ENCODE measurements at places on chromosomes 2 and 18.

DNA sequence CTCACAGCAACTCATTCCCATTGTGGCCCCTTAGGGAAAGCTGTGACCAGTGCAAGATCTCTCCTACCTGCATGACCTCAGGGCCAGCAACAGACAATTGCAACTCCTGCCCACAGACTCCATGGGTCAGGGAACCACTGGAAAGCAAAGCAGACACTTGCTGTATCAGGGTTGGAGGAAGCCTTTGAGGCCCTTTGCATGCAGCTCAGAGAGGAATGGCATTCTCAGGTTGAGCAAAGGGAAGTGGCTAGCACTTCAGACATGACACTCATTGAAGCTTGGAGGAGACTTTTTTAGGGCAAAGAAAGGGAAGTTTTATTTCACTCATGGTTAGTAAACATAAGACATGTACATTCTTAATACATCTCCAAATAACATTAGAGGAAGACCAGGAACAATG is 22.1 kb downstream of the IL1F10 start:
- no peak for DNase-seq

DNA sequence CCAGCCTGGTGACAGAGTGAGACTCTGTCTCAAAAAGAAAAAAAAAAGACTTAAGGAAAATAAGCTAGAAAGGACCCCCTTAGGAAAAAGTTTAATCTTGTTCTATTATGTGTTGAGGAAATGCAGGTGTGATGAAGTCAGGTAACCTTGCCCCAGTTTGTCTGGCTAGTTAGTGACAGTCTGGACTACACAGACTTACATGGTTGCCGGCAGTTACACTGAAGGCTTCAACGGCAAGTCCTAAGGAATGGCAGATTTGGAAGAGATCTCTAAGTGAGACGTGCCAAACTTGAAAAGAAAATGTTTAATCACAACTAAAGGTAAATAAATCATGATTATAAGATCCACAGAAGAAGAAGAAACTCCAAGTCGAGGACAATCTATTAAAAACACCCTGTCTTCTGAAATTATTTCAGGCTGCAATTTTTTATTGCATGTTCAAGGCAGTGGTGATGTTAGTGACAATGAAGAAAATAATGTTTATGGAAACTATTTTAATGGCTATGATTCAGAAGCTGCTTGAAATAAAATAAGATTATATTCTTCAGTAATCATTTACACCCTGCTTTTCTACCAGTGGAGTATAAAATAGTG is 84.2 kb downstream of the TTC27 start:
- no peak for DNase-seq

DNA sequence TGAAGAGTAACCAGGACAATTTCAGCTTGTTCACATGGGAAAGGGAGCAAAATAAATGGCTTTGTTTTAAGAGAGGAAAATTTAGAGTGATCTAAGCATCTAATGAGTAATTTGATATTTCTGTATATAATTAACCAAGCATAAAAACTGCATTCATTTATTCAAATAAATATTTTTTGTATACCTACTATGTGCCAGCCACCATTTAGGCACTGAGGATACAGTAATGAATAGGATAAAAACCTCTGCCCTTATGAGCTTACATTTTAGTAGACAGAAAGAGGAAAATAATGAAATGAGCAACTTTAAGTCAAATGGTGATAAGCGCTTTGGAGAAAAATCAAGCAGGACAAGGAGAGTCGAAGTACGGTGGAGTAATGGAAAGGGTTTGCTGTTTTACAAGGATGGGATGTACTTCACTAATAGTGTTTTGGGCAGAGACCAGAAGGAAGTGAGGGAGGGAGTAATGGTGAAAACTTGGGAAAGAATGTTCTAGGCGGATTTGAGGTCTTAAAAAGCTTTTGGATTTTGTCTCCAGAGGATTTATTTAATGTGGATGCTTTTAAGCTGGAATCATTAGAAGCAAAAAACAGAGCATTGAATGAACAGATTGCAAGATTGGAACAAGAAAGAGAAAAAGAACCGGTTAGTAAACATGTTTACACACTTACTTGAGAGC is 17.4 kb downstream of the NDC80 start:
- DNase-seq = no peak

- DNase-seq = no peak
Observed at GRCh38 chr2:140747090-140747489, 1383.7 kb downstream of the LRP1B start.

DNA sequence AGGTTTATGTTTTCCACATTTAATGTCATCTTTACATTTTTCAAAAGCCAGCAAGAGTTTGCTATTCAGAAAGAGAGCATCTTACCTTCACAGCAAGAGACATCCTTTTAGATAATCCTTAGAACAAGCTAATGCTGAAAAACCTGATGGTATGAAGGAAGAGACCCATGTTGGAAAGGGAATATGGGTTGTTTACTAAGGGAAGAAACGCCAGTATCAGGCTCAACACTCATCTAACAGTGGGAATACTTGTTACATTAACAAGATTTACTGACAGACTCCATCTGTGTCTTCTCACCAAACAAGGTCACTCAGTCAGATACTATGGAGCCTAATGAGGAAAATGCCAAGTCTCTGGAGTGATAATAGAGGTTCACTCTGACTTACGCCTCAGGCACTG is 1474.1 kb upstream of the SLC39A10 start:
- no peak for DNase-seq

- DNase-seq = no peak
Observed at GRCh38 chr2:70010576-70011111, 49.2 kb upstream of the ASPRV1 start.

DNA sequence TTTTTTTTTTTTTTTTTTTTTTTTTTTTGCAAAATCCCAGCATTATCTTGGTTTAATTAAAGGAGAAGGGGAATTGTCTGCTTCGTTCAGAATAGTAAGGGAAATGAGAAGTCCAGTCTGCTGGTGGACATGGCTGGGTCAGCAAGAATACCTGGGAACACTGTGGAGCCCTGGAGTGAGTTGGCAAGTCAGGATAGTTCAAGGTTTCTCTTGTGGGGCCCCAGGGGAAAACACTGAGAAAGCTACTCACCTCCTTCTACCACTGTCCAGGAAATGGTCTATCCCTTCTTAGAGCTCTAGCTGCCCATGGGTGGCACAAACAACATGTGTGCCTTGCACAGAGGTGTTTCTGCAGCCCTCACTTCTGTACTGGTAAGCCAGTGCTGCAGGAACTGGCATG is 169.1 kb upstream of the SIX2 start:
- DNase-seq = no peak

DNA sequence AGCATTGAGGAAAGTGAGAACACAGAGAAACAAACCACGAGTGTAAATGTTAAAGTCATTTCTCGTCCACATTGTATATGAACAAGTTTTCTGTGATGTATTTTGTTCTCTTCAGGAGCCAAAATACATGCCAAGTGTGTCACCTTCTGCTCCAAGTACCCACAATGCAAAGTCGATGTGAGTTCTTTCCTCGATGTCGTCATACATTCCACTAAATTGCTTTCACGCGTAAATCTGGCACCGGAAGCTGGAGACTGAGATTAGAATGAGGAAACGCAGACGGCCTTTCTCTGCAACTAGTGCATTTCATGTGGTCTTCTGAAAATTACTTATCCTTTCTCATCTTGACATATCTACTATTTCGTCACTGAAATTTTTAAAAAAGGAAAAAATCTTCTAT is 118.5 kb upstream of the SALL3 start:
- DNase-seq = no peak

GRCh38 chr2:126668254-126668653 is 12.3 kb downstream of the GYPC start:
- no peak for DNase-seq

GRCh38 chr2:135009339-135009738 is 37.9 kb downstream of the MAP3K19 start:
- no peak for DNase-seq
